LHCN-M2 (cell line): ENCODE measurements at places on chromosomes 3 and 15.

- no peak for DNase-seq
Observed at GRCh38 chr3:195035345-195036202, 235.4 kb downstream of the XXYLT1 start.

- no peak for DNase-seq
Observed at GRCh38 chr15:99850517-99850916, 117.3 kb upstream of the LYSMD4 start.

DNA sequence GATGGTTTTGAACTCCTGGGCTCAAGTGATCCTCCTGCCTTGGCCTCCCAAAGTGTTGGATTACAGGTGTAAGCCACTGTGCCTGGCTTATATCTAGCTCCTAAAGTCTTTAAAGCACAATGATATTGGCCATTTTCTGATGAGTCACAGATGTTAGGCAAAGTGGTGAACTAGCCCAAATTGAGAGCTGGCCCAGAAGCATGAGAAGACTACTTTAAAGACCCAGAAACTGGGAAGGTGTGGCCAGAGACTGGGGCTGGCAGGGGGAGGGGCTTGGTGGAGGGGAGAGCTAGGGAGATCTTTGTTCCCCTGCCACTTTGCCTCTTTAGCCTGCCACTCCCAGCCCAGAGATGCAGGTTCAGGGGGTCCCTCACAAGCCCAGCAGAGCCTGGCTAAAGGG lies 21.6 kb downstream of the CHRNA3 start:
- DNase-seq, result no peak

GRCh38 chr15:40506964-40507571 lies 36.3 kb downstream of the CHST14 start:
- DNase-seq, result peak; percentile 60

- no peak for DNase-seq
Observed at GRCh38 chr3:126202680-126203079, 22.3 kb upstream of the ALDH1L1 start.

- no peak for DNase-seq
Observed at GRCh38 chr3:10519236-10519635, 13.8 kb upstream of the ATP2B2 start.

- DNase-seq, result peak; percentile 34
Observed at GRCh38 chr3:72591522-72592421, 256.5 kb downstream of the SHQ1 start.

DNA sequence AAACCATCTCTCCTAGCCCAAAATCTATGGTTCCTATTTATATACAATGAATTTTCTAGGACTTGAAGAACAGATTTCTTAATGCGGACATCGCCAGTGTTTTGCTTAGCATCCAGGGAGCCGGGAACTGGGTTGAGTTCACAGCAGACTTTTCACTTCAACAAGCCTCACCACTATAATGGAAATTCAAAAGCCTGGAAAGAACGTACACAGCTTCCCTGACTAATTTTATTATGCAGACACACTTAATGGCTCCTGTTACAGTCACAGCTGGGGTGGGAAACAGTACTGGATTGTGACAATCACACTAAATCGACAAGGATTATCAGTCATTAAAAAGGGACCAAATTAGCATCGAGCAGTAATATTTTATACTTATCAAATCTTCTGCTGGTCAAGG lies 129.2 kb upstream of the BNIP2 start:
- DNase-seq, result no peak

DNA sequence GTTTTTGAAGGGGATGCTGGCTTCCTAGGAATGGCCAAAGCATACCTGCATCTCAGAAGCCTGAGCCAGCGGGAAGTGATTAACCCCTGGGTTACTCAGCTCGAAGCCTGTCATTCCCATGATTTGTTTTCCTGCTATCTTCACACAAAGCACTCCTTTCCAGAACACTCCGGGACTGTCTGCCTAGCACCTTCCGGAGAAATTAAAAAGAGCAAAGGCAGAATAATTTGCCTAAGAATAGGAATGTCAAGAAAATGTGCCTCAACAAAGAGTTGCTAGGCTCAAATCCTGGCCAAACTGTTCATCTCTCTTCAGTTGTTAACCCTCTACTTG lies 34.1 kb downstream of the TPM1 start:
- DNase-seq, result no peak

DNA sequence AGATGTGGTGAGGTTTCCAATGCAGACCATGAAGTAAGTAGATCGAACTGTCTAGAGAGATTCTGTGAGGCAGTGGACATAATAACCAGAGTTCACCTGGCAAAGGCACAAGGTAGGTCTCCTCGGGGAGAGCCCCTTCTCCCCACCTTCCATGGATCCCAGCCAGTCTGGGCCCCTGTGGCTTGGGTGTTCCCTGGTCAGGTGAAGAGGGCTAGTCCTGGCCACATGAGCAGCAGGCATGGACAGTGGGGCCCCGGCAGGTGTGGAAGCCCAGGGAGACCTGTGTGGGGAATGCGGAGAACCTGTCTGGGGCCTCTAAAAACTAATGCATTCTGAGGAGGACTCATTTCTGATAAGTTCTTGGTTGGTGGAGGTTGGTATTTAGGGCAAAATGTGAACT lies 241.4 kb upstream of the TRIM42 start:
- no peak for DNase-seq

- DNase-seq, result peak; percentile 81
Observed at GRCh38 chr3:99638167-99638948, at the start of gene COL8A1. TSS of gene COL8A1 (plus strand) at chr3:99638594. CDS start at chr3:99790683, 152,089 bp downstream.

DNA sequence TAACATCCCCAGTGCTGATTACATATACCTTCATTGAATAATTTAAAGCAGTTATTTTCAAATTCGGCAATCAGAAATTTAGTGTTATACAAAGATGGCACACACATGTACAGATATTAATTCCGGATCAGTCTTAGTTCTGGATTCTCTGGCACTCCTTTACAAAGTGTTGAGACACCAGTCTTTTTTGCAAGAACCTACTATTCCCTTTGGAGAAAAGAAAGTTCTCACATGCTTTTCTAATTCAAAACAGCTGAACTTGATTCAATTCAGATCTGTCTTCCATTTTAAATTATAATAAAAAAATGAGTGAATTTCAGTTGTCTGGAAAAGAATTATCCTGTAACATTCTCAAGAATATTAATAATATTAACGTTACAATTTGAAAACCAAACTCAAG lies 20.4 kb downstream of the CCDC191 start:
- no peak for DNase-seq

- DNase-seq, result no peak
Observed at GRCh38 chr3:169389211-169389924, 274.1 kb downstream of the MECOM start.

DNA sequence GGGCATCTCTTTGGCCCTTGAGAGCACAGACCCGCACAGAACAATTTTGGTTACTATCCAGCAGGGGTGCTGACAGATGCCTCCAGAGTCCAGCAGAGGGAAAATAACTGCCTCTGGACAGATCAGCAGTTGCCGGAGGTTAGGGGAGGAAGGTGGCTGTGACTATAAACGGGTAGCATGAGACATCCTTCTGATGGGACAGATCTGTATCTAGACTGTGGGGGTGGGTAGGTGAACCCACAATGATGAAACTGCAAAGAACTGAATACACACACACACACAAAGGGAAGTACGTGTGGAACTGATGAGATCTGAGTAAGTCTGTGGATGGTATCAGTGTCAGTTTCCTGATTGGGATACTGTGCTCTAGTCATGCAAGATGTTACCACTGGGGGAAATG lies 21.2 kb downstream of the ADAMTS7 start:
- DNase-seq, result no peak

GRCh38 chr3:111768571-111769100 lies 90.4 kb upstream of the PHLDB2 start:
- peak; percentile 94 for DNase-seq

GRCh38 chr15:23038726-23039142 lies 635 bp downstream of the TUBGCP5 start:
- peak; percentile 63 for DNase-seq

DNA sequence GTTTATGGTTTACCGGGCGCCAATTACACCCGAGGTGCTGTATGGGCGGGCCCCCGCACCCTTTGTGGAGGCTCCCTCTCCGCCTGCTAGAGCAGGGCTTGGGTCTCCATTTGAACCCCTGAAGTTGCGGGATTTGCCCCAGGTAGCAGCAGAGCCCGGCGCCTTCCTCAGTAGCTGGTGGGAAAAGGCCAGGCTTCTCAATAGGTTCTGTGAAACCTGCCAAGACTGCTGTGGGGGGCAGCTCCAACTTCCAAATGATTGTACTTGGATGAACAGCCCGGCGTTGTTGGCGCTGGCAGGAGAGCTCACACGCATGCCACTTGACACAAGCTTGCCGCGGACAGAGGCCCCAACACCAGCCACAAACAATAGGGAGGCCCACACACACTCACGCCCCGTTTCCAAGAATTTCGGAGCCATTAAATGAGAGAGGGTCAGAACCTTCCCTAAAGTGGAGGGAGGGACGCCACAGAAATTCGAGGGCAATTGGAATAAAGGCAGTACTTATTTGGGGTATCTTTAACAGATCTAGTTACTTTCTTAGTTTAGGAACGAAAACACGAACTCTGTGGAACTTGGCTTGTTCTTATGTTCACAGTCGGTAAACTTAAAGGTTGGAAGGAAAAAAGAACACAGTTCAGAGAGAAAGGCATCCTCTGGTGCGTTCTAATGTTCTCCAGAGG lies 1.4 kb downstream of the EPHB3 start:
- no peak for DNase-seq

DNA sequence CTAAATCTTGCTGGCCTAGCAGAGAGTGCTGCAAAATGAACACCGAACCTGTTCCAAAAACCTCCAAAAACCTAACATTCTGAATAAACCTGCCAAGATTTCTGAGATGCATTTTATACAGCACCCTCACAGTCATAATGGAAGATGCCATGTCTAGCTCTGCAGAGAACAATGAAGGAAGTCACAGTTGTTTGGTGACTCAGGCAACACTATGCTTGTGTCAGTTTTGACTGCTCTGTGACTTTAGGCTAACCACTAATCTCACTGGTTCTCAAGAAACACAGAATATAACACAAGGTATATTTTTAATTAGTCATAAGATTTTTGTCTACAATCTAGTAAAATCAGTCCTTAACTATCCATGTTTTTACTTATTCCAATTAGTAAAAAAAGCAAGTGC lies 606.6 kb downstream of the TBL1XR1 start:
- DNase-seq, result no peak

DNA sequence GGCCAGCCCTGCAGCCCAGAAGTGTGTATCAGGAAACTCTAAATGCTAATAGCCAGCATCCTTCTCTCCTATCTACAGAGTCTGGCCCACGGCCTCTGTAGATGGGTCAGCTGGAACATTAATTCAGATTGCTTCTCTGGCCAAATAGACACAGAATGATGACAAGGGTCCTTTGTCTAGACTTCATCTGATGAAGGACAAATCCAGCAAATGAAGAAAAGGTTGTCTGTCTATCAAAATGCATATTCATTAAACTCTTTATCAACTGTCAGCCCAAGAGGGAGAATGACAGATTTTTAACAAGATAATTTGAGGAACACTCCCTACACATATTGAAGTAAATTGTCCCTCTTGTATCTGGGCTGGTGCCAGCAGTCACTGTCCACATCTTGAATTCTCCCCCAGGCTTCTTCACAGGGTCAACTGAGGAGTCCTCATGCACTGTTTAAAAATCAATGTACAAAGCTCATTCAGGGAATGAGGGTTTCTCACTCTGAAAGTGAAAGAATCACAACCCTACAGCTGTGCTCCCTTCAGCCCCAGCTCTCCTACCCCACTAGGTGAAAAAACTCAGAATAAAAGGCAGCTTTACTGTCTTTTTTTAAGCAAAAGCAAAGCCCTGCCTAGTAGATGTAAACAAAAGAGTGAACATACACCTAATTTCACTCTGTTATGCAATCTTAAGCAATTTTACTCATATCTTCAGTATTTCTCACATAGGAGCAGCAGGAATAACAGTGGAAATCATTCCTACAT lies 507.7 kb downstream of the IGSF11 start:
- no peak for DNase-seq

DNA sequence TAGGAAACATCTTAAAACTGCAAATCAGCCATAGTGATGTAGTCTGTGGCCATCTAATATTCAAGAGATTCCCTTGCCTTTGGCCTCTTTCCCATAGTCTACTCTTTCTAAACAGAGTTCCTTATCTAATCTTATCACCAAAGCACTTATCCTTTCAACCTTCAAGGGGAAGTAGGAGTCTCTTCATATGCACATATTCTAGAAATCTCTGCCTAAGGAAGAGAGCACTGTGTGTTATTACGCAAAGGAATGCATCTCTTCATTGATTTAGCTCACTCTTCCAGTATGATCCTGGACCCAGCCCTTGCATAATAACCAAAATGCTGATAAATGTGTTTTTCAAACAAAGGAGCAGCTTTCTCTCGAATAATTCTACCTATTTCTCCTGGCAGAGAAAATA lies 253.7 kb upstream of the TPRG1 start:
- DNase-seq, result no peak

GRCh38 chr3:49098429-49098828 lies 4.6 kb upstream of the QRICH1 start:
- no peak for DNase-seq

GRCh38 chr3:128508852-128509251 lies 15.9 kb upstream of the GATA2 start:
- DNase-seq, result no peak

- DNase-seq, result no peak
Observed at GRCh38 chr3:170865209-170866094, 4.5 kb downstream of the RPL22L1 start.
